ENCODE measurements at places on chromosomes 2 and 18.
A peak's percentile ranks its signal among the peaks of the same experiment; 100 is the strongest.

- DNase-seq: no peak
These were observed 48.8 kb downstream of the ZCCHC2 start for GRCh38 chr18:62571648-62572047.

DNA sequence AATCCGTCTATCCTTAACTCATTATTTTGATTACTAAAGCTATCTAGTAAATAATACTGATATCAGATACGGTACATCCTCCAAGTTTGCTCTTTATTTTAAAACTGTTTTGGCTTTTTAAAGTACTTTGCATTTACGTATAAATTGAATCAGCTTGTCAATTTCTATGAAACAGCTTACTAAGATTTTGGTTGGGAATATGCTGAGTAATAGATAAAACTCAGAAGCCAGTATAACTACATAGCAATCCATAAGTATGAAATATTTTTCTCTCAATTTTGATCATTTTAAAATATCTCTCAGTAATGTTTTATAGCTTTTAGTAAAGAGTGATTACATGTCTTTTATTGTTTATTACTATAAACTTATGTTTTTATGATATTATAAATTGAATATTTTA is 116.2 kb upstream of the SOX11 start:
- DNase-seq: no peak

- DNase-seq: no peak
These were observed 921.0 kb upstream of the SLC39A10 start for GRCh38 chr2:194735837-194736542.

DNA sequence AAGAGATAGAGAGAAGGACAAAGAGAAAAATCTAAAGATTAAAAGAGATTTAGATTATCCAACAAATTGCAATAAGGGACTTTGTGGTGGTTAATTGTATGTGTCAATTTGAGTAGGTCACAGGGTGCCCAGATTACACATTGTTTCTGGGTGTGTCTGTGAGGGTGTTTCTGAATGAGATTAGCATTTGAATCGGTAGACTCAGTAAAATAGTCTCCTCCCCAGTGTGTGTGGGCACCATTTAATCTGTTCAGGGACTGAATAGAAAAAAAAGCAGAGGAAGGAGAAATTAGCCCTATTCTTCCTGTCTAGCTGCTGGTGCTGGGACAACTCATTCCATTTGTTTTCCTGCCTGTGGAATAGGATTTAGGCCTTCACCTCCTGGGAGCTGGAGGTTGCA is 339.8 kb upstream of the EPHA4 start:
- no peak for DNase-seq

DNA sequence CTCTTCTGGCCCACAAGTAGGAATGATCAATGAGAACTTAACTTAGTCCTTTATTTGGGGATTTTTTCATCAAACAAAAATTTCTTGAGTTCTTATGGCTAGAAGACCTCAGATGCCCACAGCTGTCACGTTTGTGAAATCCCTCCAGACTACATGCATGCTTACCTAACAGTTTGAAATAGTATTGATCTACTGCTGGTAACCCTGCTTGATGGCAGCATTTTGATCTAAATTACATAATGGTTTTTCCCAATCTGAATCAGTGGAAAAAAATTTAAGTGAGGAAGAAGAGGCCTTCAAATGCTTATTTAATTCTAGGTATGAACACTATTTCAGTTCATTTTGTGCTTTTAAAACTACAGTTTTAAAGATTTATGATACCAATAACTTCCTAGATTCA is 13.9 kb downstream of the ERMN start:
- DNase-seq: no peak

- no peak for DNase-seq
These were observed 253.4 kb downstream of the HDAC4 start for GRCh38 chr2:239147376-239147775.

DNA sequence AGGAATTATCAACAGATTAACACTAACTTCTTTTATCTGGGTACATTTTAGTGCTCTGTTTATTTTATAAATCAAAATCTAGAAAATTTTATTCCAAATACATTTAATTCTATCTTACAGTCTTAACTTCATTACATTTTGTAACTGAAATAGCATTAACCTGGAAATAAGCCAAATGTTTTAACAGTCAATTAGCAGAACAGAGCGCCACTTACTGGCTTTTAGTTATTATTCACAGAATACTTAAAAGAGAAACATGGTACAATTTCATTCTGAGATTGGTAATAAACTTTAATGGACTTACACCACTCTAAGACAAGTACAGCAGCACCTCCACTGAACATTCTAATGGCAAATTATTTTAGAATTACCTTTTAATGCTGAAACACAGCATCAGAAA is 38.6 kb downstream of the SS18 start:
- no peak for DNase-seq

DNA sequence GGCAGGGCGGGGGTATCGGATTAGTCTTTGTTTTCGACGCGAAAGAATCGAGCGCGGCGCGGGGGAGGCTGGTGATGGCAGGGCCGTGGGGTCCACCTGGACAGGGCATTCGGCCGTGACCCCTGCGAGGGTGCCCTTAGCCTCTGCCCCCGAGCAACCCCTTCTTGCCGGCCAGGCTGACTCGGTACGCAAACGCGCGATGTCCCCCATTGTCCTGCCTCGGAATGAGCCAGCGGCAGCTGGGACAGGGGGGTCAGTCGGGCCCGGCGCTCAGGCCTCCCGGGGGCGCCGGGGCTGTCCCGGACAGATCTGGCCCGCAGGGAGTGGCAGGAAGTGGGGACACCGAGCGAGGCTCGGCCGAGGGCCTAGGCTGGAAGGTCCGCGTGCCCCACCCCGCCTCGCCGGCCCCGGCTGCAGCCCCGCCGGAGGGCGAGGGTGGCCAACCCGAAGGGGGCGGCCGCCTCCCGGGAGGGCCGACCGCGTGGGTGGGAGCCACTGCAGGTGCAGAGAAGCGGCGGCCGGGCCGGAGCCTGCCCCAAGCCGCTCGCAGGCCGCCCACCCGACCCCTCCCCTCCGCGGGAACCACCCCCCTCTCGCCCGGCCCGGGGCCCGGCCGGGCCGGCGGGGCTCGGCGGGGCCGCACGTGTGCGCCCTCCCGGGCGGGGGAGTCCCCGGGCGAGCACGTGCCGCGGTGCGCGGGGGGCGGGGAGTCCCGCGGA is at the start of gene TET3:
TSS of gene TET3 (plus strand) at position 708 of the 719 bp plus-strand sequence. CDS start 1,494 bp downstream, outside the sequence.
- peak; percentile 67 for DNase-seq

DNA sequence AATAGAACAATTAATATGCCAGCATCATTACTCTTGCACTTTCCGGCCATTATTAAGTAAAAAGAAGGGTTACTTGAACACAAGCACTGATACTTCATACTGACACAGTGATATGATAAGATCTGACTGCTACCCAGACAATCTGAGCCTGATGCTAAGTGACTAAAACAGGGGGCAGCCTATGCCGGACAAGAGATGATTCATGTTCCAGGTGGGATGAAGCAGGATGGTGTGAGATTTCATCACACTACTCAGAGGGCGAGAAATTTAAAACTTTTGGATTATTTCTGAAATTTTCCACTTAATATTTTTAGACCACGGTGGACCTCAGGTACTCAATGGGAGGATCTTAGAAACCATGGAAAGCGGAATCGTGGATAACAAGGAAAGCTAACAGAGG is 61.7 kb downstream of the LIPG start:
- no peak for DNase-seq

GRCh38 chr2:215940645-215941184 is 72.6 kb downstream of the MREG start:
- no peak for DNase-seq

- DNase-seq: no peak
These were observed 59.2 kb upstream of the IL1R1 start for GRCh38 chr2:102083393-102083703.

GRCh38 chr2:18487106-18487913 is 73.1 kb downstream of the RDH14 start:
- DNase-seq: no peak

DNA sequence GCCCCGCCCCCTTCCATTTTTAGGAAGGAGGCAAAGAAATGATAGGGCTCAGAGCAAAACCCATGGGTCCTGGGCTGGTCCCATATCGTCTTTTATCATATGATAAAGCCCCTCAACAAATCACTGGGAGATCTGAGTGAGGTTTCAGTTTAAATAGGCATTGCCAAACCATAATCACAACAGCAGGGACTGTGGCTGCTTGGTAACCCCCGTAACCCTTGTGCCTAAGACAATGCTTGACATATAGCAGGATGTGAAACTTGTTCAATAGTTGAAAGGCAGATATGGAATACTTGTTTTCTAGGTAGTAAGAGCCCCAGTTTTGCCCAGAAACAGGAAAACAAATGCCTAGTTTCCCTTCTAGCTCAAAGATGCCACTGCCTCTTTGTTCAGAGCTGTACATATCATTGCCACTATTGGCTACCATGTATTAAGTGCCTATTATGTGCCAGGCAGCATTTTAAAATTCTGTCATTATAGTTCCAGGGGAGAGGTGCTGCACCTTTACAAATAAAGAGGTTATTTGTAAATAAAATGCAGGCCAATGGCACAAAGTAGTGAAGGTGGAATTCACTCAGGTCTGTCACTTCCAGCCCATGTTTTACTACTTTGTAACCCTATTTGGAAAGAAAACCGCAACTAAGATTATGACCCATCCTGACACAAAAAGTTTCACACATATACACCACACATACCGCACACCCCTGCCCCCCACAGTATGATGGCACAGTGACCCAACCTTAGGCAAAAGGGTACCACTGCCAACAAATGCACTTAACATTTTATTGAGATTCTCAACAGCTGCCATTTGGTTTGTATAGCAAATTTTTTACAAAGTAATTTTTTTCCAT is 14.2 kb downstream of the NAGK start:
- DNase-seq: peak; percentile 67

DNA sequence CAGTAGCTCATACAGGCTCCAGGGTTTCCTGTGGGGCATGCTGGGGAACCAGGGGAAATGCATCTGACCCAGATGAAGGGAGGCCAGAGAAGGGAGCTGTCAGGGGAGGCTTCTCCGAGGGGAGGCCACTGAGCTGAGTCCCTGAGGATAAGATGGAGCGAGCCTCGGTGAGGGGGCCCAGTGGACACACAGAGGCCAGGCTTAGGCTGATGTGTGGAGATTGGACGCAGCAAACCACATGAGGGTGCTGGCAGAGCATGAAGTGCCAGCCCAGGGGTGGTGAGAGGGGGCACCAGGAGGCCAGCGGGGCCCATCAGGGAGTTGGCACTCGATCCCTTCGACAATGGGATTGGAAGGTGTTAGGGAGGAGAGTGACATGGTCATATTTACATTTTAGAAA is 235.0 kb downstream of the KLHL29 start:
- no peak for DNase-seq

DNA sequence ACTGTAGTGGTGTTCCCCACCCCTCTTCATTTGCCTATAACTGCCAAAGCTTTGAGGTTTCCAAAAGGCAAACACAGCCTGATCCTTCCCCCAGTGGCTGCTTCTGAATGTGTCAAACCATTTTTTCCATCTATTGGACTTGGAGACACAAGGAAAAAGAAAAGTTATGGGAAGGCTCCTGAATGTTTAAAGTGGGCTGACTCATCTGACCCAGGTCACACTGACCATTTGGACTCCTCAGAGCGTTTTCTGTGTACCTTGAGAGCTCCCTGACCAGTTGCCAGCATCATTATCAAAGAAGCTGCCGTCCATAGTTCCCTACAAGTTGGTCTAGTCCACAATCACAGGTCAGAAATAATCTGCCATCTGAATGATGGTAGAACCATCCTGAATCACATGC is 123.4 kb upstream of the COL3A1 start:
- no peak for DNase-seq

- no peak for DNase-seq
These were observed 17.6 kb downstream of the TBC1D8 start for GRCh38 chr2:101133492-101134100.

GRCh38 chr2:236210536-236210935 is 42.4 kb upstream of the GBX2 start:
- no peak for DNase-seq

DNA sequence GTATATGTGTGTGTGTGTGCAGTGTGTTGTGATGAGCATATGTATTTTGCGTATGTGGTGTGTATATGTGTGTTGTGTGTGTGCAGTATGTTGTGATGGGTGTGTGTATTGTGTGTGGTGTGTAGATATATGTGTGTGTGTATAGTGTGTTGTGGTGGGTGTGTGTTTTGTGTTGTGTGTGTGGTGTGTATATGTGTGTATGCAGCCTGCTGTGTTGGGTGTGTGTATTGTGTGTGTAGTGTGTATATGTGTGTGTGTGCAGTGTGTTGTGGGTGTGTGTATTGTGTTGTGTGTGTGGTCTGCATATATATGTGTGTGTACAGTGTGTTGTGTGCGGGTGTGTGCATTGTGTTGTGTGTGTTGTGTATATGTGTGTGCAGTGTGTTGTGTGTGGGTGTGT is 23.9 kb downstream of the ACKR3 start:
- no peak for DNase-seq

- DNase-seq: no peak
These were observed 749.5 kb downstream of the RNF144A start for GRCh38 chr2:7666596-7667259.

DNA sequence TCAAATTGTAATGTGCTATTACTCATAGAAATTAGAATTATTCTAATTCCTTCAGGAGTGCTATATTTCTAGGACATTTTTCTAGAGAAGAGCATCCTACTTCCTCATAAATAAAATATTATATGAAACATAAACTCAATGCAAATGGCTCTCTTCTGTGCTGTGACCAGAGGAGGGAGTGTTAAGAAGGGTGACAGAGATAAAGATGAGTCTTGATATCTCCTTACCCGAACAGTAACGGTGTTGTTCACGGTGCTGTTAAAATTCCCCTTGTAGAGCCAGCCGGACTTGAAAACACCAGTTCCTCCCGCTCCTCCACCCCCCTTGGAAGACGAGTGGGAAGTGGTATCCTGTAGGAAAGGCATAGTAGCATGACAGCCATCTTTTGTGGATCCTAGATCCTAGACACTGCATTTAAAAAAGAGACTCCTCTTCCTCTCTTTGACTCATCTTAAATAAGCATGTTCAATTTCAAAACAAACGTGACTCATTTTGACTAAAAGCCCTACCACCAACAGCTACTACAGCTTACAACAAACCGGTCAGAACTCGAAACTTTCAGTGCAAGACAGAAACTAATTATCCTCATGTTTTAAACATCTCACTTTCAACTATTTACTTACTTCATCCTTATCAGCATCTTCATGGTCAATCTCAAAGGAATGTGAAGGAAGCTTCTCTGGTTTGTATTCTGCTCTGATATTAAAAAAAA is 156.3 kb downstream of the DOCK10 start:
- DNase-seq: no peak

GRCh38 chr2:207334624-207335371 is 169.1 kb upstream of the KLF7 start:
- DNase-seq: peak; percentile 47

DNA sequence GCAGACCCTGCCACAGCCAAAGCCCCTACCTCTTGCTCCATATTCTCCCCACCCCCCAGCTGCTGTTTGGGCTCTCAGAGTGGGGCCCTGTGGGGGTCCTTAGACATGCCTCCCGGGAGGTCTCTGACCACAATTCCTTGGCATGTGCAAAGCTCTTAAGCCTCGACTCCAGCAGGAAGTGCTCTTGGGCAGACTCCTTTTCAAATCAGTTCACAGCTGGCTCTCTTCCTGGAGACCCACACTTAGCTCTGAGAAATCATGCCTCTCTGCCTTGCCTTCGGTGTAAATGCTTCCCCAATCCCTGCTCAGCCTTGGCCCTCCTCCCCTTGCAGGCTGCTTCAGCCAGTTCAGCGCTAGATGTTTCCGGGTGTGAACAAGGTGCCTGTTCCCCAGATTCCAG is 46.9 kb downstream of the NGEF start:
- DNase-seq: no peak
